ENCODE measurements at places on chromosomes 3 and 15.

GRCh38 chr3:194481525-194482195 is 5.1 kb downstream of the ATP13A3 start:
- no peak for DNase-seq

DNA sequence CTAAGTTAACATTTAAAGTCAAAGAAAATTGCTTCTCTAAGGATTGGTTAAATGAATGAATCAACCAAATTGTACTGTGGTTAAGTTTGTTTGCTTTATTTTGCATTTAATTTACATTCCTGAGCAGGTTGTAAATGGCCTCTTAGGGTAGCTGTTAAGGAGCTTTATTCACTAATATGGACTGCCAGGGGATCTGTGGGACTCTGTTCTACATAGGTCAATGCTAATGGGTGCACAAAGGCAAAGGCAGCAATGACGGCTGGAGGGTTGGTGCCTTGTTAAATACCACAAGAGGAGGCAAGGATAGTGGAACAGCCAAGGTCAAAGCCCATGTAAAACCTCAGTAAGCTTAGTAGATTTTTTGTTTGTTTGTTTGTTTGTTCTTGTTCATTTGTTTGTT is 89.3 kb upstream of the P2RY1 start:
- DNase-seq = no peak

DNA sequence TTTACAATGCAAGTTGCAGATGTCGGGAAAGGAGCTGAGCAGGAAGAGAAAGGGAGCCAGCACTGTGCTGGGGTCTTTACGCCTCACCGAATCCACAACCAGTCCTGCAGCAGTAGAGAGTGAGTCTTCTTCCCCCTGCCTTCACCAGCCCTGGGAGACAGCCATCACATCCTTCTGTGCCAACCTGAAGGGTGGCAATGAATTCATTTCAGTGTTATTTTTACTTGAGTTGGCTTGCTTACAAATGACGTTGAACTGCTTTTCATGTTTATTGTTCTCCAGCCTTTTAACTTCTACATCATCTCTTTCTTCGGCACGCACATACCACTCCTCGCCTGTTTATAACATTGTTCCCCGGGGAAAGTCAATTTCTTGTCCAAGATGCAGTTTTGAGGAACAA is 77.1 kb downstream of the TRIM42 start:
- no peak for DNase-seq

DNA sequence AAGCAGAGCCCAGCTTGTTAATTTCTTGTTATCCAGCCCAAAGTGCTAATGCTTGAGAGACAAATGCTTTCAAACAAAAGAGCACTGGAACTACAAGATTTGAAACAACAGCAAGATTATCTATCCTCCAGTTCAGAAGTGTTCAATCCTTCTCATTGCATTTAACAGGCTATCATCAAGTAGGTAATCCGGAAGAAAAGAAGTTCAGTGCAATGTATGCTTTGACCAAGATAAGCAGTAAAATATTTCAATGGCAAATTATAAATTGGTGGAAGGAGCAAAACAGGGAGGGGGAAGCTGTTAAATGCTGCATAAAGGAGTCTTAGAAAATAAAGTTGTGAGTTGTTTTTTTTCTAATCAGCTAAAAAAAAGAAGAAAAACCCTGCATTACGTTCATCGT is 8.8 kb downstream of the LRIG1 start:
- DNase-seq = no peak

GRCh38 chr3:54476891-54477290 is 354.5 kb downstream of the CACNA2D3 start:
- DNase-seq = no peak

- DNase-seq = no peak
Measured at GRCh38 chr15:88106074-88106473, 150.5 kb downstream of the NTRK3 start.

- no peak for DNase-seq
Measured at GRCh38 chr3:167330993-167331785, 48.9 kb downstream of the ZBBX start.

GRCh38 chr3:192422321-192422996 is 304.9 kb downstream of the FGF12 start:
- DNase-seq = no peak
